ENCODE measurements at places on chromosomes 4 and X.
A peak's percentile ranks its signal among the peaks of the same experiment; 100 is the strongest.

DNA sequence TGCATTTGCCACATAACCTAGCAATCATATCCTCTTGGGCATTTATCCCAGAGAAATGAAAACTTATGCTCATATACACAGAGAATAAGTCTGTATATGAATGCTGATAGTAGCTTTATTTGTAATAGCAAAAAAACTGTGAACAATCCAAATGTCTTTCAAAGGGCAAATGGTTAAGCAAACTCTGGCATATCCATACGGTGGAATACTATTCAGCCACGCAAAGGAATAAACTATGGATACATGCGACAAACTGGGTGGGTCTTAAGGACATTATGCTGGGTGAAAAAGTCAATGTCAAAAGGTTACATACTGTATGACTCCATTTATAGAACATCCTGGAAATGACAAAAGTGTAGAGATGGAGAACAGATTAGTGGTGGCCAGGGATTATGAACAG, 17.6 kb upstream of the CBR4 start:
- no peak for DNase-seq

- DNase-seq = no peak
Measured at GRCh38 chr4:52507774-52508173, 151.3 kb downstream of the USP46 start.

DNA sequence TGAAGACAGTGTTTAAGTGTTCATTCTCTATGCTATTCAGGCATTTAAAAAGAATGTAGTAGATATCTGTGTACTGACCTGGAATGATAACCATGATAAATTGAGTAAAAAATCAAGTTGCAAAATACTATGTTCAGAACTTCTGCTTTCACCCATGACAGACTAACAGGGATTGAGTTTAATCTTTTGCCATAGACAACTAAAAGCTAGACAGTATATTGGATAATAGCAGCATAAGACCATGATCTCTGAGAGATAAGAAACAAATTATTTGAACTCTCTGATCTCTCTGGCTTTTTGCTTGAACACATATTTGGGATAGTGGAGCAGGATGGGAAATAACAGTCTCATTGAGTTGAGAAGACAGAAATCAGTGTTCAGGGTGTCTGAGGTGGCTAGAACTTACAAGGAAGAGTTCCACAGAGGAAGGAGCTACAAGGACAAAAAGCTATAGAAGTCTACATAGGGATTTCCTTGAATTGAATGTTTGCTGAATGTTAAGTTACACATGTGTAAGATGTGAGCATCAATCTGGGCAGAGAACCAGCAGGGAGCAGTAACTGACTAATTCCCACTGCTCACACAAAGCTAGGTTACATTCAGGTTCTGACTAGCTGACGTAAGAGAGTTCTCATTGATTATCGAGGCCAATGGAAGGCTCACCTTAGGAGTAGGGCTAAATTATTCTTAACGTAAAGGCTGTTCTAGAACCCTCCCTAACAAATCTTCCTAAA, 60.4 kb downstream of the SLC30A9 start:
- DNase-seq = no peak

DNA sequence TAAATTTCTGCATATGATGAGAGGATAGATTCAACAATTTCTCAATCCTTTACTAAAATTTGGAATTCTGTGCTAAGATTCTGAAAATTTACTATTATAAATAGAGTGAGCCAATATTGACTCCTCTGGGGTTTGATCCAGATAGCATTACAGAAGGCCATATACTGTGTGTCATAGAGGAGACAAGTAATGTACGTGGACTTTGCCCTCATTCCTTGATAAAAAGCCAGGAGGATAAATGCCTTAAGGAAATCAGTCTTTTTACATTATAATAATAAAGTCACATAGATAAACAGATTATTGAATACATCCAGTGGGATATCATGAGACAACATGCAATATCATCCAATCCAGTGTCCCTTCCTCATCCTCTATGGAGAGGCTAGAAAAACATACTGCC, 188.0 kb upstream of the HDX start:
- no peak for DNase-seq

- no peak for DNase-seq
Measured at GRCh38 chrX:139831675-139832456, 101.0 kb downstream of the ATP11C start.

DNA sequence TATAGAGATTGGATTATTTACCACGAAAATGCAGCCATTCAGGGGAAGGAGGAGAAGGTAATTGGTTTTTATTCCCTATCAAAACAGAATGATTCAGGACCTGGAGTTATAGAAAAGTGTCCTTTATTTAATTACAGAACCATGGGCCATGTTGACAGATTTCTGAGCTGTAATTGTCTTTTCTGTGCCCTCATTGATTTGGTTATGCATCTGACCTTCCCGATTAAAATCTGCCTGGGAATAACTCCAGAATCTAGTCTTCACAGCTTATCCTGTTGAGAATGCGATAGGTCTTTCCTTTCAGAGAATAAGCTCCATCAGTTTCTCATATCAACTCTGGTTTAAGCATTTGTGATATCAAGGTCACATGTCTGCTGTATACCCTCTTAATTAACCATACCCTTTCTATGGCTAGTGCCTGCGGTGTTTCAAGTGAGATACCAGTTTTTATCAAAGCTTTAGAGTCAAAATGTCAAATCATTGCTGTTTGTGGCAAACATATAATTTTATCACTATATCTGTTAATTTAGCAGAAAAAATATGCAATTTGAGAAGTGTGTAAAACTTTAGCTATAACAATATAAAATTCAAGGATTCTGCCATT, 37.2 kb upstream of the ANK2 start:
- no peak for DNase-seq

- DNase-seq = no peak
Measured at GRCh38 chr4:52852711-52853110, 9.4 kb upstream of the RASL11B start.

- no peak for DNase-seq
Measured at GRCh38 chr4:39706334-39706733, 8.4 kb downstream of the UBE2K start.

DNA sequence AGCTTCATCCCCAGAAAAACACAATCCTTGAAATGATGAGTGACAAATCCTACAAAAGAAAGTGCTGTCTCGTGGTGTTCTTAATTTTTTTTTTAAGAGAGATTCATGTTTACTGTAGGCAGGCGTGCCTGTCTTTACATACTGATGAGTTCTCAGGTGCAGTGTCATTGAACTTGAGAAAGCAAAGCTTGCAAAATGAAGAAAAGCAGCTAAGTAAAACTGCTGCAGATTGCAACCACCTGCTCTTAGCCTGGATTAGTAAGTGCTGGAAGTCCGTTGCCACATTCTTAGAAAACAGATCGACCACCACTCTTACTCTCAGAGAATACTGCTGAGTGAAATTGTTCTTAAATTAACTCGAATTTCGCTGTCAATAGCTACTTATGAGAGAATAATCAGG, 854.6 kb downstream of the TRIML1 start:
- no peak for DNase-seq

DNA sequence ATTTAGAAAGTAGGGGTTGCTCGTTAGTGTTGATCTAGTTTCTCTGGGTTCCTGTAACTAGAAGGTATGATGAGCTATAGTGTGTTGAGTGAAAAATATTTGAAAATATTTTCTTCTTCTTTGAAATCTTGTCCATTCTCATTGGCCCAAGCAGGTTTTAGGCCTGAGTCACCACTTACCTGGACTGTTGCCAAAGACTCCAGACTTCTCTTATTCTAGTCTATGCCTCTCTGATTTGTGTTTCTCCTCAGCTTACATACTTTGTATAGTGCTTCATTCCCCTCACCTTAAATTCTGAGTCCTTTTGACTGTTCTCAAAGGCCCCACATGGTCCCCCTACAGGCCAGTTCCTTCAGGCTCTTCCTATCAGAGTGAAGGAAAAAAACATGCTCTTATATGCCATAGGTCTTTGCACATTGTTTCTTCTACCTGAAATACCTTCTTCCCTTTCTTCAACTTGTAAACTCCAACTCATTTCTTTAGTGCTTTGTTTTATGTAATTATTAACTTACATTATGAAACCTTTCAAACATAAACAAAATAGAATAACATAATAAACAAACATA, 258.2 kb downstream of the PPP1R2C start:
- peak; percentile 13 for DNase-seq

DNA sequence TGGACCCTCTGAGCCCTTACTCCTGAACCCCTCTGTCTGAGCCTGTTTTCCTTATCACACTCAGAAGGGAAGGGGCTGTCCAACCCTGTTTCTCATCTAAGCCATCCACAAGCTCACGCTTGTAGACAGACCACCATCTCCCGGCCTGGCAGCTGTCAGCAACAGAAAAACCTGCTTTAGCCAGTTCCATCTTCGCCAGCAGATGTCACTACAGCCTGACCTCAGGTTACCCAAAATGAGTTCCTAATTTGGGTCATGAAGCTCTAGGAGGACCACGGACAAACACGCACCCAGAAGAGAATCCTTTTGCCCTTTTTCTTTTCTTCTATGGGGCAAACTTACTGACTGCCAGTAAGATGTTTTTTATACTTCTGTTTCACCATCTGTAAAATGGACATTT, 445.4 kb downstream of the BCOR start:
- DNase-seq = no peak

DNA sequence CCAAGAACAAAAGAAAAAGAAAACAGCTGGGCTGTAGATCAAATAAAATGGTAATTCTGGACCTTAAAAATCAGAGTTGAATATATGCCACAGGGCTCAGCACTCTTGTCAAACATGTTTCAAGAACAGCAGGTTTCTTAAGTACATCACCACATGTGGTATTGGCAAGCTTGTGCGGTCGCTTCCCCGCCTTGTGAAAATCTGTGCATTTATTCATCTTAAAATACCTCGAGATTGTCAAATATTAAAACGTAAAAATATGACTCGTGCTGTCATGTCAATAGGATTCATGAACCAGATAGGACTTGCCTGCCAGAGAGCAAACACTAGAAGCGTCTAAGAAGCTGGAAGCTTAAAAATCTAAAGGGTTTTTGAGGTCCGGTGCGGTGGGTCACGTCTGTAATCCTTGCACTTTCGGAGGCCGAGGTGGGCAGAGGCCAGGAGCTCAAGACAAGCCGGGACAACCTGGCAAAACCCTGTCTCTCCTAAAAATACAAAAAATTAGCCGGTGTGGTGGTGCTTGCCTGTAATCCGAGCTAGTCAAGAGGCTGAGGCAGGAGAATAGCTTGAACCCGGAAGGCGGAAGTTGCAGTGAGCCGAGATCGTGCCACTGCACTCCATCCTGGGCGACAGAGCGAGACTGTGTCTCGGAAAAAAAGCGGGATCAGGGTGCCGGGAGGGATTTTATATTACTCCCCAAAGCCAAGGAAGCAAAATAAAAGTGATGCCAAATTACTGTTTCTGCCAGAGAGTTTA, 40.2 kb upstream of the TMEM154 start:
- no peak for DNase-seq

DNA sequence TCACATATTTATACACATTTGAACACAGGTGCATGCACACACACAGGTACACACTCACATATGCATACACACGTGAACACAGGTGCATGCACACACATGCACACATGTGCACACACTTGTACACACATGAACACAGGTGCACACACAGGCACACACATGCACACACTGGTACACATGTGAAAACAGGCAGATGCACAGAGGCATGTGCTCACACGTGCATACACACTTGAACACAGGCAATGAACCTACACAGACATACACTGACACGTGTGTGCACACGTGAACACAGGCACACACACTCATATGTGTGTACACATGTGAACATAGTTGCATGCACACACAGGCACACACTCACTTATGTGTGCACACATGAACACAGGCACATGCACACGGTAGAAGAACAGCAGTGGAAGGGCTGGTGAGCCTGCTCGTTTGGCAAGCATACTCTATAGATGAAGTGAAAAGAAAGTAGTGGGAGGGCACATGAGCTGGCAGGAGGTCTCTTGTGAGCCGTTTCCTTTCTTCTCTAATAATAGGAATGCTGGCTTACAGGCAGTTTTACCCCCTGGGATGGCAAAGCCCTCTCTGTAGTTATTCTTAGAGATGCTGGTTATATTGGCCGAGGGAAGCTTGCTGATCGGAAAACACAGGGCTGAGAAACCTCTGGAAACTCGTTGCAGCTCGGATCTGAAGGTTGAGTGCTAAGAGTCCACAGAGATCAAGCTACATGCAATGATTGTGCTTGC, 279.6 kb upstream of the CLNK start:
- peak; percentile 73 for DNase-seq

Data from smooth muscle cell of the brain vasculature (primary cell).